ENCODE measurements at places on chromosomes 11 and 22. TPM values are rescaled to one million over a fixed set of nuclear protein-coding genes. Genes with fewer than 3 reads are reported as not detected.

GRCh38 chr11:34397120-34397519 lies 39.3 kb upstream of the ABTB2 start:
- H3K4me1 ChIP-seq, result no peaks in the 10 kb centered on the region
- no peaks in the 10 kb centered on the region for H3K36me3 ChIP-seq
- no peak overlapping the region for H3K4me3 ChIP-seq
- no peaks in the 10 kb centered on the region for H3K27me3 ChIP-seq

GRCh38 chr11:123145661-123146060 lies 49.4 kb downstream of the CLMP start:
- no peak overlapping the region for H3K27ac ChIP-seq
- DNase-seq, result no peak
- H3K4me1 ChIP-seq, result no peaks in the 10 kb centered on the region
- no peaks in the 10 kb centered on the region for H3K36me3 ChIP-seq
- no peak overlapping the region for H3K4me3 ChIP-seq

The FAM227A gene
- total RNA-seq, result 6.3 TPM

The WDR74 gene
- total RNA-seq, result 46.6 TPM

DNA sequence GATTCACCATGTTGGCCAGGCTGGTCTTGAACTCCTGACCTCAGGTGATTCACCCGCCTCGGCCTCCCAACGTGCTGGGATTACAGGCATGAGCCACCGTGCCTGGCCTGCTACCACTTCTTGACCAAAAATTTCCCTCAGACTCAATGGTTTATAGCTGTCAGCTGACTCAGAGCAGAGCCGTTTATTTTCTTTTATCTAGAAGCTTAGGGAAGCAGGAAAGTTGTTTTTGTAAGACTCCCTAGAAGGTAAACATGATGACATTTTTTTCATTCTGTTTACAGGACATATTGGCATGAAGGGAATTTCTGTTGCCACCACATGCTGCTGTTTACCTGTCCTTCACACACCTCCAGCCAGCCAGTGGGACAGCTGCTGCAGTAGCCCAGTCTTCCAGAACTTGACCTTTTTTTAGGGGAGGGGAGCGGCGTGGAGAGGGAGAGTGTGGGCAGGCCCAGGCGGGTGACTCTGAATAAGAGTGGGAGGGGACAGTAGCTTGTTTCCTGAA lies 56.1 kb upstream of the PTPRJ start:
- H3K4me3 ChIP-seq, result no peak overlapping the region
- no peaks in the 10 kb centered on the region for H3K4me1 ChIP-seq
- peak; percentile 60 for DNase-seq

DNA sequence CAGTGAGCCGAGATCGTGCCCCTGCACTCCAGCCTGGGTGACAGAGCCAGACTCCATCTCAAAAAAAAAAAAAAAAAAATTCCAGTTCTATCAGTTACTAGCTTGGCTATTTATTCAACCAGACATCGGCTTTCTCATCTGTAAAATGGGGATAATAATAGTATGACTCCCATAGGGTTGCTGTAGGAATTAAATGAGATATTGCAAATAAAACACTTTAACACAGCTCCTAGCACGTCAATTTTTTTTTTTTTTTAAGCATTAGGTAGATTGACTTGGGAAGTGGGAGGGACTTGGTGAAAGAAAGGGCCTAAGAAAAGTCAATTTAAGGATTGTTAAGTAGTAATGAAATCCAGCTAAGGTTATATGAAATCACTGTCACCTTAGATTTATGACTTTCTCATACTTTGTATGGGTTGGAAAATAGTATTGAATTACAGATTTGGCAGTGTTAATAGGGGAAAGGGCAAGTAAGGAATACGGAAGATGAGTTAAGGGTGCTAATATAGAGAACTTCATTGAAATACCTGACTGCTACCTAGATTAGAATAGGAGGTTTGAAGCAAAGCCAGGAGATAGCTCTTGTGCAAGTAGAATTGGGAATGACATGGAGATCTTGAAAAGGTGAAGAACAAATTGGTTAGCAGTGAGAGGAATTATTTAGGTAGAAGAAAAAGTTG lies 28.8 kb downstream of the BIRC2 start:
- no peak overlapping the region for H3K4me3 ChIP-seq
- H3K36me3 ChIP-seq, result no peaks in the 10 kb centered on the region
- H3K27me3 ChIP-seq, result no peaks in the 10 kb centered on the region

GRCh38 chr11:66708094-66708493 lies 20.9 kb downstream of the SPTBN2 start:
- no peaks in the 10 kb centered on the region for H3K27me3 ChIP-seq
- H3K36me3 ChIP-seq, result no peaks in the 10 kb centered on the region
- no peak for DNase-seq
- H3K4me1 ChIP-seq, result no peaks in the 10 kb centered on the region

The GAL gene
- 1.3 TPM for total RNA-seq

- no peak overlapping the region for H3K4me3 ChIP-seq
- peaks cover 24% of the 10 kb centered on the region for H3K4me1 ChIP-seq
Observed at GRCh38 chr22:37568012-37568411, 7.7 kb downstream of the CDC42EP1 start.

- H3K27me3 ChIP-seq, result no peaks in the 10 kb centered on the region
- peak overlapping the region; percentile 3 for H3K27ac ChIP-seq
- DNase-seq, result no peak
- H3K4me3 ChIP-seq, result no peak overlapping the region
Observed at GRCh38 chr11:9600644-9601036, 27.2 kb downstream of the WEE1 start.

The MMP20 gene
- not detected for total RNA-seq

GRCh38 chr22:16960884-16961249 lies 47.2 kb downstream of the GAB4 start:
- DNase-seq, result no peak
- H3K27me3 ChIP-seq, result peaks cover 4% of the 10 kb centered on the region
- H3K4me1 ChIP-seq, result no peaks in the 10 kb centered on the region
- H3K27ac ChIP-seq, result no peak overlapping the region
- H3K4me3 ChIP-seq, result no peak overlapping the region

The MS4A14 gene
- total RNA-seq, result 2.5 TPM

DNA sequence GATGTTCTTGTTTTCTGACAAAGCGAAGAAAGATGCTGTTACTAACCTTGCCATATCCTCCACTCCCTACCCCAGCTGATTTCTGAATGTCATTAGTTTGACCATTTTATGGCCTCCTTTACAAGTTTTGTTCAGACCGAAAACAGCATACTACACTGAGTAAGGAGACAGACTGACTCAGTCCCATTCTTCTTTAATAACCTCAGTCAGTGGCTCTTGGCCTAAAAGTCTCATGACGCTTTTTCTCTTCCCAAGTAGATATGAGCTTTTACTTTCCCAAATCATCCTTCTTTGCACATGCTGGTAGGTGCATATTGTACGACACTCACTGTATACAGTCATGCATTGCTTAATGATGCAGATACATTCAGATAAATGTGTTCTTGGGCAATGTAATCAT lies 8.0 kb upstream of the FIBIN start:
- H3K27me3 ChIP-seq, result no peaks in the 10 kb centered on the region
- H3K4me1 ChIP-seq, result no peaks in the 10 kb centered on the region
- no peaks in the 10 kb centered on the region for H3K36me3 ChIP-seq
- peak overlapping the region; percentile 40 for H3K27ac ChIP-seq
- no peak for DNase-seq

The KDM4E gene
- not detected for total RNA-seq

DNA sequence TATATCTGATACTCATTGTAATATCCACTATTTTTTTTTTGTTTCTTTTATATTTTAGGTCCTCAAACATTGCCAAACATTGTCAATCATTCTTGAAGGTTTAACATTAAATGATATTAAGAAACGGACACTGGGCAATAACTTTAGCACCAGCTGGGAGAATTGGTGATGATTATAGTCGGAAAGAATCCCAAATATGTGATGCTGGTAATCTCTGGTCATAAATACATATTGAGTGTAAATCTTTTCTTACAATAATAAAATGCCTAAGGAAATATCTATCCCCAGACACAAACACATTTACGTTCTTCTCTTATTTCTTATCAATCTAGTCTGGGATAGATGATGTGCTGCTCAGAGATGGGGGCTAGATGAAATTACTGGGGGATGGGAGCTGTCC lies 25.2 kb downstream of the OR51E2 start:
- H3K4me3 ChIP-seq, result no peak overlapping the region
- DNase-seq, result no peak
- H3K27me3 ChIP-seq, result no peaks in the 10 kb centered on the region
- no peaks in the 10 kb centered on the region for H3K4me1 ChIP-seq
